ENCODE measurements at places on chromosomes 13 and 19.

GRCh38 chr13:76646946-76647345 is 239.3 kb downstream of the KCTD12 start:
- no peak for DNase-seq

DNA sequence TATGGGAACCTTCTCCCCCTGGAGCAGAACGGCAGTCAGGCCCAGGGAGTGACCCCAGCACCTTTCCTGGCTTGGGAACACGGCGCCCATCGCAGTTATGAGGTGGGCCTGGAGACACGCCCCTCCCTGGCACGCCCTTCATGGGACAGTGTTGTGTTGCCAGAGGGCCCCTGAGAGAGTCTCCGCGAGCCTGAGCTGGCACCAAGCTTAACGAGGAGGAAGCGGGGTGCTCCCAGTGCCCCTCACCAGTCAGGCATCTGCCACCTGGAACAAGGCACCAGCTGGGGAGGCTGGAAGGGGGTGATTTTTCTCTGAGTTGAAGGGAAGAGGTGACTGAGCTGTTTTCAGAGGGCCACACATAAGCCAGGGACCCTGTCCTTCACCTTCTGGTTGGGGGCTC is 180.6 kb downstream of the KDM4B start:
- DNase-seq: no peak

GRCh38 chr19:1470305-1471009 is 8.6 kb downstream of the C19orf25 start:
- peak; percentile 59 for DNase-seq

GRCh38 chr19:33000510-33000909 is 28.5 kb downstream of the FAAP24 start:
- no peak for DNase-seq

DNA sequence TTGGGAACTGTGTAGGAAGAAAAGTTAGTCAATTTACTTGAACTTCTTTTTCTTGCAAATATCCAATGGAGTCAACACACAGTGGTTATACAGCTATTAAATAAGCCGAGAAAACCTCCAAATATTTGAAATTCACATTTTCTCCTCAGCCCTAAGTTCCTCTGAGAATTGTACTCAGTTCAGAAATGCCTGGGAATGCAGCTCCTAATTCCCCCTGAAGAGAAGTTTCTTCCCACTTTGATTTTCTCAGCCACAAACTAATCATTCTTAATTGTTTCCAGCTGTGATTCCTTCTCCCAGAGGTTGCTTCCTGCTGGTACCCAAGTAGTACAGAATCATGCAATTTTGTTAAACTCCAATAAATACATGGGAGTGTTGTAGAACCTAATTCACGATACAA is 246.1 kb upstream of the MIR17HG start:
- DNase-seq: no peak

DNA sequence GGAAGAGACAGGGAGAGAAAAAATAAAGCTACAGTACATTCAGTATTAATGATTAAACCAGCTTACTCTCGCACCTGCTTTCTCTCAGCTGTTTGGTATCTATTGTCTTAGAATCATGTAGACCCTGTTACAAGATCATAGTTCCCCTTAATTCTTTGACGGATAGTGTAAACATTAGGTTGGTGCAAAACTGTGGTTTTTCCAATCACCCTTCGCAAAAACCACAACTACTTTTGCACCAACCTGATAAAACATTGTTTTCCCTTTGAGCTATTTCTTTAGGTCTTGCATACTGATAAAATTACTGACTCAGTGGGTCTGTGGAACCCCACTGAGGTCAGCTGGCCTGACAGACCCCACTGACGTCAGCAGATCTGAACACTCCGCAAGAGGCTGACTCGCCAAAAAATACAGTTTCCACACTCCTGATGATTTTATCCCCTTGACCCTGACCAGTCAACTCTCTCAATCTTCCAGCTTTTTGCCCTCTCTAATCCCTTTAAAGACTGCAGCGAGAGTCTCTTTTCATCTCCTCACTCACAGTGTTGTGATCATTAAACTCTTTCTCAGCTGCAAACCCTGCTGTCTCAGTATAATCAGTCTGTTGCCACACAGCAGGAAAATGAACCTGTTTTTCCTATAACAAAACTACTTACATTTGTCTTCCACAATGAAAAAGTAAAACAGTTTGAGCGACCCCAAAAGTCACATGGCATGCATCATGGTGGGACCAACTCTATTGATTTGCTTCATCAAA is 123.9 kb downstream of the SLITRK6 start:
- no peak for DNase-seq

- no peak for DNase-seq
These were observed 92.8 kb downstream of the EPSTI1 start for GRCh38 chr13:42899266-42899665.

- DNase-seq: no peak
These were observed 7.4 kb upstream of the FCGBP start for GRCh38 chr19:39941615-39942365.

DNA sequence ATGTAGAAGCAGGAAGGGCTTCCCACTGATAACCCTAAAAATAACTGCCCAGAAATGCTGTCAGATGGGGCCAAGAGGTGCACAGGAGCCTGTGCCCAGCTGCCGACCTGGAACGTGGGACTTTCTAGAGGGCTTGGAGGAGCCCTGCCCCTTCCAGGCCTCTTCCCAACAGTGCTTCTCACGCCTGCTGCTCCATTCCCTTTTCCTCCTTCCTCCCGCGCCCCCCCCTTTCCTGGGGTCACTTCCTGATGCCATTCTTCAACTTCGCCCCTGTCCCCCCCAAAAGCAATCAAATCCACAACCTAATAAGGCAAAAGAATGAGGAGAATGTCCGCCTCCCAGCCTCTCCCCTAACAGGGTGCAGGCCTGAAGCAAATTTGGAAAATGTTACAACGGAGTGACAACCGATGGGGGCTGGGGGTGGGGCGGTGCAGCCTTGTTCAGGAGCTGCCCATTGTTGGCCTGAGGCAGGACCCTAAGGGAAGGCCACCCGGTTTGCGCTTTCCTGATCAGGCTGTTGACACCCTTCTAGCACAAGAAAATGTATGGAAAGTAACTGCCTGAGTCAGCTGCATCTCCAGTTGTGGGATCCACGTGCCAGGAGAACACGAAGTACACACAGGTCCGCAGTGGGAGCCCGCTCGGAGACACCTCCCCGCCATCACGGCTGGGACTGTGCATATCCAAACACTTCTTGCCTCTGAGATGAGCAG is 18.7 kb downstream of the ACTN4 start:
- DNase-seq: no peak

- DNase-seq: no peak
These were observed 17.5 kb downstream of the ELAVL3 start for GRCh38 chr19:11463391-11463790.

GRCh38 chr13:70729369-70729768 is 621.1 kb upstream of the KLHL1 start:
- DNase-seq: no peak

GRCh38 chr19:2721570-2722540 is 683 bp upstream of the DIRAS1 start:
- no peak for DNase-seq

GRCh38 chr13:95557013-95557412 is 4.5 kb downstream of the CLDN10 start:
- no peak for DNase-seq

DNA sequence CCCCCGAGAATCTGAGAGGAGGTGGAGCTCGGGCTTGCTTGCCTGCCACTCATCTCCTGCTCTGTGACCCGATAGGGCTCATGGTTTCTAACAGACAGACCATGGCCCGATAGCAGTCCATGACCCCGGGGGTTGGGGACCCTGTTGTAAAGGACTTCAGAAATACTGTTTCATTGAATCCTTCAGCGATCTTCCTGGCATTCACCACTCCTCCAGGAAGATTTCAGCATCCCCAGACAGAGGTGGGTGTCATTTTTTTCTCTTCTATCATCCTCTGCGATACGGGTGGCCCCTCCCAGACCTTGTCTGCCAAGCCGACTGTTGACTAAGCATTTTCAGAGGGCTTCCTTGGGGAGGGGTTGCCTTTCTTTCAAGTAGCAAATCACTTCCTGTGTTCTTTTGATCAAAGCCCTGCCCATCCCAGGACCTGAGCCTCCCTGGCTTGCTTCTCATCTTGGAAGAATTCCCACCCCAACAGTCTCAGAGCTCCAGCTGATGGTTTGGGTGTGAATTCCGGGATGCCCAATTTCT is 1.7 kb downstream of the MYO1F start:
- no peak for DNase-seq

- no peak for DNase-seq
These were observed 20.3 kb downstream of the SOX21 start for GRCh38 chr13:94692030-94692429.

DNA sequence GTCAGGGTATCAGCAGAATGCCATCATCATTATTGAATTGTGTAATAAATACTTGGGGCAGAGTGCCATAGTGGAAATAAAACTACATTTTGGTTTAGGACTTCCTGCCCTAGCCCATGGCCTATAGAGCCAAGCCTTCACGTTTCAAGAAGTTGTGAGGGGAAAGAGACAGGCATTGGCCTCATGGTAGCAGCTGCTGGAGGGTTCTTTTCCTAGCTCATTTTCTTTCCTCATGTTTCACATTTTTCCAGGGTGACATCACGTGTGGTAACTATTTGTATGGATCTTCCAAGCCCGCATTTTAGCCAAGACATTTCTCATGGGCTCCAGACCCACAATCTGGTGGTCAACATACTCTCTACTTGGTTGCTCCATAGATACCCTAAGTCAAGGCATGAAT is 80.4 kb downstream of the LRCH1 start:
- no peak for DNase-seq

DNA sequence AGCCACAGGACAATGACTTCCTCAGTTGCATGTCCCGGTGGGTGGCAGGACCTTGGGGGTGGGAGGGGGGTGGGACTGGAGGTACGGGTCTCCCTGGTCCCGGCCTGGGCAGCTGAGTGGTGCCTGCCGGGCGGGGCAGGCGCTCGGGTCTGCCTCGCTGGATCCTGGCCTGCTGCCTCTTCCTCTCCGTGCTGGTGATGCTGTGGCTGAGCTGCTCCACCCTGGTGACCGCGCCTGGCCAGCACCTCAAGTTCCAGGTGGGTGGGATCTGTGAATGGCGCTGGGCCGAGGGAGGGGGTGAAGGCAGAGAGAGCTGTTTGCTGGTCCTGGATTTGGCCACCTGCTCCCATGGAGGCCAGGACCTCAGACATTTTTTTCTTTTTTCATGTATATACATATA is 5.6 kb downstream of the TMEM59L start:
- no peak for DNase-seq

DNA sequence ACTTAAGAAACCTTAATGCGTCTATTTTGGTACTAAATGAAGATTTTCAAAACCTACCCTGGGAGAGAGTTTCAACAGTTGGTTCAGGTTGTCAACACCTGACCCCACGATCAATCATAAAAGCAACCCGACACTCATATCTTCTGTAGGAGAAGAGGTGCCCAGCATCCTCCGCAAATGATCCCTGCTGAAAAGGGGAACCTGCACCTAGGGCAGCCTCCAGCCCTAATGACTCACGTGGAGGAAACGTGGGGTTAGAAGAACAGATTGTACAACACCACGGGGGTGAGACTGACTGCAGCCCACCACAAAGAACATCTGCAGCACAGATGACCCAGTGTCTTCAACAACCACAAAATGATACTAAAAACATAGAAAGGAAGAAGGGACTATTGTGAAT is 116.3 kb downstream of the RAB20 start:
- no peak for DNase-seq

- DNase-seq: no peak
These were observed 375.5 kb upstream of the SLITRK5 start for GRCh38 chr13:87295636-87296035.

GRCh38 chr19:45973553-45974338 is at the start of gene NOVA2:
Gene NOVA2 (minus strand): TSS chr19:45973865. CDS start chr19:45973351, 514 bp downstream.
- peak; percentile 31 for DNase-seq

DNA sequence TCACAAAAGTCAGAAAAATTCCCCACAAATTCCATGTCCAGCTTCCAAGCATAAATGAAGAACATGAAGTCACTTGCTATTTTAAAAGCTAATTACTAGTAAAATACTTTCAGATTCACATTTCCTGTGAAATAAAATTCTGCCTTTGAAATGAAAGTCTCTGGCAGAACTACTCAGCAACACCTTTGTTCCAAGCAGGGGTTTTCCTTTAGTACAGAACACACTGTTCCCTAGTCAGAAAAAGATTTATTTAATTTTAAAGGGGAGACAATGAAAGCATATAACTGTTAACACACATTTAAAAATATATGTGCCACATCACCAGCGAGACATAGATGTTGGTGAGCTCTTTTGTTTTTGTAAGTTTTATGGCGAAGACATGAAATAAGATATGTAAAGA is 26.4 kb upstream of the RAP2A start:
- no peak for DNase-seq

DNA sequence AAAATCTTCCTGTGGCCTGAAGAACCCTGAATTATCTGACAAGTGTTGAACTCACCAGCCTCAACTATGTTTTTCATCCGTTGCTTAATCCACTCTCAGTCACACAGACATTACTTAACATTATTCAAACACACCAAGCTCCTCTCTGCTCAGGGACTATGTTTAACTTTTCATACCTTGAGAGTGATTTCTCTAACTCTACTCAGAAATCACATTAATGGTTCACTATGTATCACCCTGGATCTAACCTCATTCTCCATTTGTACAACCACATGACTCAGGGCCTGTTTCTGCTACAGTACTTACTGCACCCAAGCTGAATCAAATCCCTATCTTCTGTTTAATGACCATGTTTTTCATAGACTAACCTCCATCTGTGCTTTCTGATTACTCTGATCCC is 553.7 kb upstream of the PRR20A start:
- no peak for DNase-seq

GRCh38 chr13:113001241-113002140 is 32.5 kb downstream of the MCF2L start:
- peak; percentile 95 for DNase-seq

DNA sequence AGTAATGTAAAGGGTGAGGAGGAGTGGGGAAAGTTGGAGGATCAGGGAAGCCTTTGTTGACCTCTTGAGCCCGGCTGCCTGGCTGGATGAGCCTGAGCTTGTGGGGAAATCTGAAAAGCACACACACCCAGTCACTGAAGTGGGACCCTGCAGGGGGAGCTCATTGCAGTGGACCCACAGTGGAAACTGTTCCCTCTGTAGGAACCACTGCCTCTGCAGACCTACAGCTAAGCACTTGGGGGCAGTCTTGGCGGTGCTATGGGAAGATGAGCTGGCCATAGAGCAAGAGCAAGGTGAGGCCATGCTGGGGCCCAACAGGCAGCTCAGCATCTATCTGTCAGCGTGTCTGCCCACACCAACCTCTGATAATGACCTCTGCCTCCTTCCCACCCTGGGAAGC is 294.8 kb downstream of the TSHZ3 start:
- no peak for DNase-seq

DNA sequence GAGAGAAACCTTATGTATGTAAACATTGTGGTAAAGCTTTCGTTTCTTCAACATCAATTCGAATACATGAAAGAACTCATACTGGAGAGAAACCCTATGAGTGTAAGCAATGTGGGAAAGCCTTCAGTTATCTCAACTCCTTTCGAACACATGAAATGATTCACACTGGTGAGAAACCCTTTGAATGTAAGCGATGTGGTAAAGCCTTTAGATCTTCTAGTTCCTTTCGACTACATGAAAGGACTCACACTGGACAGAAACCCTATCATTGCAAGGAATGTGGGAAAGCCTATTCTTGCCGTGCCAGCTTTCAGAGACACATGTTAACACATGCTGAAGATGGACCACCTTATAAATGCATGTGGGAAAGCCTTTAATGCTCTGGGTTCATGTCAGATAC is 24.7 kb downstream of the ZNF136 start:
- no peak for DNase-seq
